Activated CD4-positive, CD25-positive, alpha-beta regulatory T cell treated with anti-CD3 and anti-CD28 coated beads, Interleukin-2, amount 50 U/mL, for 16 hours (primary cell): ENCODE measurements at places on chromosomes 13 and 19.

DNA sequence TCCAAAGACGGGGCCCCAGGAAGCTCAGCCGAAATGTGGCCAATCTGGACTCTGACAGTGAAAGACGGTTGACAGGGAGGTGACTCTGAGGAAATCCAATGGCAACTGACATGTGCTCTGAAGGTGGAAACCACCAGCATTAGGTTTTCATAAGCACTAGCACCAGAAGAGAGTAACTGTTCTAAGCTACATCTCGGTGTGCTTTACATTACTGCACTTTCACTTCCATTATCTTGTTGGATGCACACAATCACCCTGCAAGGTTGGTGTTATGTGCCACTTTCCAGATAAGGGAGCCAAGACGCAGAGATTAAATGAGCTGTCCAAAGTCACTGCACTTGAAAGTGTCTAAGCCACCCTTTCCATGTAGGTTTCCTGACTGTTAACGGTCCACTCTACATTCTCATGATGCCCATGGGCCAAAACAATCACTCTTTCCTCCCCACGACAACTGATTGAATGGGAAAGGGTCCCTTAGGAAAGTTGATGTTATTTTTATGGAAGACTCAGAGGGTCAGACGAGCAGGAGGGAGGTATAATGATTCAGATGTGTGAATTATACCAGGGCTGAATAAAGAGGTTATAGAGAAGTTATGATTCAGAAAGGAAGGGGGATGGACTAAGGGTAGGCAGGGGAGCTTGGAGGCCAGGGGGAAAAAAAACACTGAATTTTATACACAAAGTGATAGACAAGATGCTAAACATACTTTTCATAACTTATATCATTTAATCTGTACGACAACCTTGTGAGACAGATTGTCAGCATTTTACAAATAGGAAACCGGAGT is 52.8 kb downstream of the RUBCNL start:
- no peak for DNase-seq

DNA sequence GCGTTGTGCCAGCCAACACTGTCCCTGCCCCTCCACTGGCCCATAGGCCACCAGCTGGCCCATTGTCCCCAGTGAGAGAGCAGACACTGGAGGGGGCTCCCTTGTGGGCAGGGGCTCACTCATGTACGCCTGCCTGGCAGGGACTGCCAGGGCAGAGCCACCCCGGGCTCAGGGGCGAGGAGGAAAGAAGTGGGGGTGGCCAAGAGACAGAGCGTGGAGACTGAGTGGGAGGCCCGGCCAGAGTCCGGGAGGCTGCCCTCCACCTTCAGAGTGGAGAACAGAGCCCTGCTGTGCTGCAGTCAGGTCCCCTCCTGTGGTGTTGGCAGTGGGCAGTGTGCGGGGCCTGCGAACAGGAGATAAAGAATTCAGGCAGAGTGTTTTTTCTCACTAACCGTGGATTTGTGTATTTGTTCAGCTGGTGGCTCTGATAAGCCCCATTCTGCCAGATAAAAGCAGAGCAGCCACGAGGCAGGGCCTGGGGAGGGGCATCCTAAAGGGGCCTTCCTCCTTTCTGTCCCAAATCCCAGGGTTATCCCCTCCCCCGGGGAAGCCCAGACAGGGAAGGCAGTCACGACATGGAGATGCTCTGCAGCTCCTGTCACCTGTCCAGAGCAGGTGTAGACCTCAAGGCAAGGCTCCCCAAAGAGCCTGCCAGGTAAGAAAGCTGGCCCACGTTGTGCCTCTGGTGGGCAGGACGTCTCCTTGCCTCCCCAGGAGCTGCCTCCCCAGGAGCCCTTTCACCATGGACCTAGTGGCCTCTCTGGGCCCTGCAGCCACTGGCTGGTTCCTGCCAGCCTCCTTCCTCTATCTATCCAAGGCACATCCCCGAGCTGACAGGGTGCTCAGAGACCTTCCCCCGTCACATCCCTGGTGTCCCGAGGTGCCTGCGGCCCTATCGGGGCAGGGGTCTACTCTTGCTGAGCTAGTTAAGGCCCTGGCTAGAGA is 33.0 kb downstream of the LYL1 start:
- no peak for DNase-seq

DNA sequence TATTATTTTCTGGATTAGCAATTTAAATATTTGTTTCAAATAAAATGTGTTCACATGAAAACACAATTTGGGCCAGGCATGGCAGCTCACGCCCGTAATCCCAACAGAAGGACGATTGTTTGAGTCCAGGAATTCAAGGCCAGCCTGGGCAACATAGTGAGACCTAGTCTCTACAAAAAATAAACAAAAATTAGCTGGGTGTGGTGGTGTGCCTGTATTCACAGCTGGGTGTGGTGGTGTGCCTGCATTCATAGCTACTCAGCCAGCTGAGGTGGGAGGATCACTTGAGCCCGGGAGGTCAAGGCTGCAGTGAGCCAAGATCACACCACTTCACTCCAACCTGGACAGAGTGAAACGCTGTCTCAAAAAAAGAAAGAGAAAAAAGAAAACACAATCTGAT is 46.4 kb downstream of the KPNA3 start:
- DNase-seq = no peak

- DNase-seq = no peak
These were observed 10.6 kb downstream of the URI1 start for GRCh38 chr19:29952646-29953045.

- DNase-seq = no peak
These were observed 48.4 kb upstream of the MEDAG start for GRCh38 chr13:30857636-30858035.

DNA sequence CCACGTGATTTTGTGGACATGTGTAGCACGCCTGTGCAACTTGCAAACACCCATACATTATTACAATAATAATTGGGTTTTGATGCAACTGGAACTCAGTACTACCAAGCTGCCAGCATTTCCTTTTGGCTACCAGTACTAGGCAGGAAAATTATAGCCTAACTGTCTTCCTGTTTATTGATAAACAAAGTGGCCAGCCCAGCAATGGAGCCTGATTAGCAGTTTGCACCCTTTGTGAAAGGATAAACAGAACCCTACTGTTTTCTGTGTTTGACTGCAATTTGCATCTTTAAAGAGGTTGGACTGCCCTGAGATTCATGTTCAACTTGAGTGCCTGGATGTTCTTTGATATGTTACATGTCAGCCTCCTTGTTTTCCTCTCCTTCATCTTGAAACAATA is 173.9 kb downstream of the ZIC5 start:
- DNase-seq = no peak
